Activated CD4-positive, alpha-beta T cell treated with anti-CD3 and anti-CD28 coated beads, Interleukin-2, amount 50 U/mL, for 48 hours (primary cell): ENCODE measurements at places on chromosomes 7 and 10.

- peak; percentile 80 for DNase-seq
These were observed at the start of gene DNMBP for GRCh38 chr10:100009793-100010676. Gene DNMBP, minus strand, starts transcription at chr10:100009947. Its CDS starts 37,823 bp downstream, at chr10:99972124.

DNA sequence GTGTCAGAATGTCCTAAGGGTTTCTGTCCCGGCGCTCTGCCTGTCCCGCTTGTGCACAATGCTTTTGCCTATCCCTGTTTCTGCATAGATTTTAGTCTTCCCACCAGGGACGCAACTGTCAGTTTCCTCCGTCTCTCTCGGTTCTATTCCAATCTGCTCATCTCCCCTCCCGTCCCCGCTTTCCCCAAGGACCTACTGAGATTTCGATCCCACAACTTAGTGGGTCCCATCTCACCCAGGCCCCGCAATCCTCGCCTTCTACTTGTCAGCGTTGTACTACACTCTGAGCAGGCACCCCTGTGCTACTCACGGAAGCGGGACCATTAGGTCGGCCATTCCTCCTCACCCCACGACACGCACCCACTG, 519 bp upstream of the ZNF655 start:
- DNase-seq: no peak

- no peak for DNase-seq
These were observed 52.7 kb downstream of the SRPK2 start for GRCh38 chr7:105336009-105336408.

- DNase-seq: no peak
These were observed 163.5 kb upstream of the TCERG1L start for GRCh38 chr10:131475043-131475442.

DNA sequence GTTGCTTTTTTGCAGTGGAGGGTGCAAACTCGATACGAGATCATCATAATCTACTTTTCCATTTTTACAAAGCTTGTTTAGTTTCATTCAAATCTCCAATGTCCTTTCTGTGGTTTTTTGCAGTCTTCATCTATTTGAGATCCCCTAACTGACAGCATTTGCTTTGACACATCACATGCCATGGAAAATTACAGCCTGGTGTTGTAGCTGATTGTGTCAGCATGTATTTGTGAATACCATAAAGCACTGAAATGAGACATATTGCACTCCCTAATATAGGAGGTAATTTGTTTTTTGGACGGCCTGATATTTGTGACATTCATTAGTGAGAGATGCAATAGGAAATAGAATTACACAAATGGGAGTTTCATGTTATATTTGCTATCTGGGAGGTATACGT, 620.8 kb downstream of the KCNMA1 start:
- DNase-seq: no peak

GRCh38 chr10:80252296-80252887, 37.1 kb downstream of the MAT1A start:
- no peak for DNase-seq

DNA sequence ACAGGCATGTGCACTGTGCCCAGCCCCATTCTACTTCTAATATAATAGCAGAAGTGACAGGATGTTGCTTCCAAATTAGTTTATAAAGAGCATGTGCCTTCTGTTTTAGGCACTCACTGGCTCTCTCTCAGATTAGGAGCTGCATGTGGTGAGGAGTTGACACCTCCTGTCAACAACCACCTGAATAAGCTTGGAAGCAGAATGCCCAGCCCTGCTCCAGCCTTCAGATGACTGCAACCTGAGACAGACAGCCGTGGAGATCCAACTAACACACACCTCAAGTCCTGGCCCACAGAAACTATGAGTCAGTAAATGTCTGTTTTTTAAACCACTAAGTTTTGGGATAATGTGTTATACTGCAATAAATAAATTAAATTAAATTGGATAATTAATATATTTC, 54.5 kb downstream of the PARD3 start:
- DNase-seq: no peak

GRCh38 chr7:18494821-18495408, 634 bp upstream of the HDAC9 start:
- peak; percentile 9 for DNase-seq

GRCh38 chr10:378930-379704, 243.9 kb downstream of the ZMYND11 start:
- no peak for DNase-seq

GRCh38 chr7:30977896-30978564, 14.3 kb downstream of the GHRHR start:
- peak; percentile 16 for DNase-seq

DNA sequence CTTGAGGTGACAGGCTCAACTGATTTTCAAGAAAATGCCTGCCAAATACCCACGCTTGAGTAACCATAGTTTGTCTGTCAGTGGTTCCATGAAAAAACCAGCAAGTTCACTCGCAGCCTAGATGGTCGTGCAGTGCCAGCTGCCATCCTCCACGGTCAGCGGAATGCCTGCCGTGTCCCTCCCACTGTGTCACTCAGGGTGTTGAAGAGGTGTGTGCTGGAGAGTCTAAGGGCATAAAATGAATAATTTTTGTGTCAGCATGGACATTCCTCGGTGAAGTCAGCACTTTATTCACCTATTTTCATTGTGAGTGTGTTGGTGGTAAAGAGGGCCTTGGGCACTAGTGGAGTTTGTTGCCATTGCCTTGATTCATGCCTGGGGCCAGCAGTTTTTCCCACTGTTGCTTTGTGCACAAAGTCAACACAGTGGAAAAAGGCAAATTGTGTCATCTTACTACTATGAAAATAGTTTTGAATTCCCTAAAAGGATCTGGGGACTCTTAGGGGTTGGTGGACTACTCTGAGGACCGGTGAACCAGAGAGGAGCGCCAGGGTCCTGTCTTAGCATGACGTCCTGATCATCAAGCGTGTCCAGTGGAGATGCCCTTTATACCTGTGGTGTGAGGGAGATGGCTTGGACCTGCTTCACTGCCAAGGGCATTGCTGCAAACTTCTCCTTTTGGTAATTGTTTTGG, 17.6 kb downstream of the MINDY4 start:
- no peak for DNase-seq

DNA sequence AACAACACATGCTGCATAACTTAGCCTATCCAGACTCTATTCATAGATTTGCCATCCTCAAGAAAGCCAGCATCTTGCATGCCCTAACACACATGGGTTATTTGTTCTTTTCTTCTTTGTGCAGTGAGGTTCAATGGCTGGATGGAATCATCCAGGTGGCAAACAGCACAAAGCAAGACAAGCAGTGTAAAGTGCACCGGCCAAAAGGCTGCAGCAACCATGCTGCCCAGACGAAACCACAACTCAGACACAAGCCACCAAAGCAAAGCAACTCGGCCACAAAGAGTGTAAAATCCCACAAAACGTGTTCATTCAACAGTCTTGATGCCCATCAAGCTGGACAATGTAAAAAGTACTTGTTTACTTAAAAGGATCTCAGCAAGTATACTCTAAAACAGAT, 76.9 kb downstream of the PIP4K2A start:
- DNase-seq: no peak

DNA sequence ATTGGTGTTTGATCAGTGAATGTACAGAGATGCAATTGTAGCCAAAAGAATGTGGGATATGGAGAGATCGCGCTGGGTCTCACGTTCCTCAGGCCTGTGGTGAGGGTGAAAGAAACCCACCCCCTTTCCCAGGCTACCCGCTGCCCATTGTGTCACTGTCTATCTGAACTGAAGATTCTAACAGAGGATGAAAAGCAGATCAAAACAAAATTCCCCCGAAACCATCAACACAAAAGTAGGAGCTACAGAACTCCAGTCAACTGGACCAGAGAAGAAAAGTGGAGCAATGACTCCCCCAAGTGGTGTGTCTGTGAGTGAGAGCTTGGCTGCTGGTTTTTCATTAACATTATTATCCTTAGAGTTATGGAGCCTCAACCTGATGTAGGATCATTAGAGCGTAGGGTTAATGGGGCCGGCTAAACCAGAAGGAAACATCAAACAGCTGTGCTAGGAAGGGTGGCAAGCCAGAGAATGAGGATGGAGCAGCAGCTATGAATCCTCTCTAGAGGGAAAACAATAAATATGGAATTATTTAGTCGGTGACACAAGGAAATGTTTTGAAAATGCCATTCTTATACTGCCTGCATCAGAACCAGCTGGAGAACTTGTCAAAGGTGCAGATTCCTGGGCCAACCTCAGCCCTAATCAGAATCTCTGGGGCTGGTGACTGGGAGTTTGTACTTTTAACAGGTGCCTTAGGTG, 38.3 kb downstream of the AKR1B1 start:
- peak; percentile 6 for DNase-seq

GRCh38 chr7:26155531-26156375, 3.8 kb downstream of the NFE2L3 start:
- no peak for DNase-seq

DNA sequence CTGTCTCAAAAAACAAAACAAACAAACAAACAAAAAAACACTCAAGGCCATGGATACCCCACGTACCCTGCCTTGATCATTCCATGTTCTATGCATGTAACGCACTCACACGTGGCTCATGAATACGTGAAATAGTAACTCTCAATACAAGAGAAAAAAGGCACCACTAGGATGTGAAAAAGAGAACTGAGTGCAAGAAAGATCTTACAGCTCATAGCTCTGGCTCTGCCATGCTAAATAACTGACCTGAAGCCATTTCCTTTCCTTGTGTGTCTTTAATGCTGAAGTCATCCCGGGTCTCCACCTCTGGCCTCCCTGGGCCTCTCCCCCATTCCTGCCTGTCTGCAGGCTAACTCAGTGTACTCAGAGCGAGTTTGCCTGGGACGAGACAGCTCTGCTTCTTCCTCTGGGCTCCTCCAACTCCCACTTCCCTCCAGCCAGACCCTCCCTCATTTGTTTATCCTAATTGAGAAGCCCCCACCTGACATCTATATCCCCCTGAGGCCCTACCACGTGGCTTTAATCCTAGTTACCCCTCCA, 117.3 kb downstream of the PRPF18 start:
- no peak for DNase-seq

DNA sequence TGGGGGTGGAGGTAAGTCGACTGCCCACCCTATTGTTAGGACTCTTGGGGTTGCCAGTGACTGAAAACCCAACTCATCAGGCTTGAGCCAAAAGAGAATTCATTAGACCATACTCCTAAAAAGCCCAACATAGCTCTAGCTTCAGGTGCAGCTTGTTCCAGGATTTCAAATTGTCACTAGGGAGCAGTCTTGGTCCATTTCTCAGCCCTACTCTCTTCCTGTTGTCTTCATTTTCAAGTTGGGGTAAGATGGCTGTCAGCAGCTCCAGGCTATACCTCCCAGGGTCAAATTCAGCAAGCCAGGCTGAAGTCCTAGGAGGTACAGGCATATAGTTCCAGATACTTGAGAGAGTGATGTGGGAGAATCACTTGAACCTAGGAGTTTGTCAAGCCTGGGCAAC, 14.9 kb upstream of the COL13A1 start:
- DNase-seq: no peak

DNA sequence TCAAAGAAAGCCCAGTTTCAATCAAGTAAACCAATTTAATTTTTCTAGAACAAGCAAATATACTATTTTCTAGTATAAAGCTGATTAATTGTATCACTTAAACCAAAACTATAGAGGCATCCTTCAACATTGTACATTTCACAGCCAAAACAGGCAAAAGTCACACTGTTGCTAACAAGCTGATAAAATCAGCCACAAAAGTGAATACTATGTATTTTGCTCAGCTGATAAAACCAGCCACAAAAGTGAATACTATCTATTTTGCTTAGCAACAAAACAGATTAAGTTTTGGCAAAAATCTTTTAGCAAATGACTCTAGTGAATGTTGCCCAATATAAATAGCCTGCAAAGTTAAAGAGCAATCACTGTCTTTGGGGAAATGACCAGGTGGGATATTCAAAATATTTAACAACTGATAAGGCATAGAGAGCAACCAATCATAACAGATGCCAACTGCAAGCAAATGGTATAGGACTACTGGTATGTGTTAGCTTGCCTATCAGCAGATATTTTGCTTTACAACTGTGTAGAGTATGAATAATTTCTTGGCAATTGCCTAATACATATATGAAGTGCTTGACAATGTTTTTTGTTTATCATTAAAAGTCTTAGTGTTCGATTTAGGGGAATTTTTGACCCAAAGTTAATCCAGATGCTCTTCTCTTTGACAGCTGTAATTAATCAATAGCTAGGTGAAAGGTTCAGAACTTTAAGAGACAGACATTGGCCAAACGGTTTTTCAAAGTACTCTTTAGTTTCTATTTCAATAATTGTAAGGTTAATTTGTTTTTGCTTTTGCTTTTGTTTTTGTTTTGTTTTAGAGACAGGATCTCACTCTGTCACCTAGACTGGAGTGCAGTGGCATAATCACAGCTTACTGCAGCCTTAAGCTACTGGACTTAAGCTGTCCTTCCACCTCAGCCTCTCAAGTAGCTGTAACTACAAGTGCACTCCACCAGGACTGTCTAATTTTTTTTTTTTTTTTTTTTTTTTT, 44.4 kb upstream of the SP4 start:
- DNase-seq: no peak

- no peak for DNase-seq
These were observed 48.0 kb downstream of the THNSL1 start for GRCh38 chr10:25064401-25064800.

- DNase-seq: no peak
These were observed 145.6 kb upstream of the SEMA3C start for GRCh38 chr7:81064426-81064825.

DNA sequence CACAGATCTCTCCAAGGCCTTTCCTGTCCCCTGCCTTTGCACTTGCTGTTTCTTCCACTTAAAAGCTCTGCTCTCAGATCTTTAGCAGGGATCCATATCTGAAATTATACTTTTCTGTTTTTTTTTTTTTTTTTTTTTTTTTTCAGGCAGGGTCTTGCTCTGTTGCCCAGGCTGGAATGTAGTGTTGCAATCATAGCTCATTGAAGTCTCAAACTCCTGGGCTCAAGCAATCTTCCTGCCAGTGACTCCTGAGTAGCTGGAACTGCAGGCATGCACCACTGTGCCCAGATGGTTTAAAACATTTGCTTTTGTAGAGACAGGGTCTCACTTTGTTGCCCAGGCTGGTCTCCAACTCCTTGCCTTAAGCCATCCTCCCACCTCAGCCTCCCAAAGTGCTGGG, 5.0 kb upstream of the TSPAN15 start:
- DNase-seq: no peak

GRCh38 chr10:23556727-23557440, 118.0 kb downstream of the OTUD1 start:
- DNase-seq: no peak
